ENCODE measurements at places on chromosomes 4 and X.

DNA sequence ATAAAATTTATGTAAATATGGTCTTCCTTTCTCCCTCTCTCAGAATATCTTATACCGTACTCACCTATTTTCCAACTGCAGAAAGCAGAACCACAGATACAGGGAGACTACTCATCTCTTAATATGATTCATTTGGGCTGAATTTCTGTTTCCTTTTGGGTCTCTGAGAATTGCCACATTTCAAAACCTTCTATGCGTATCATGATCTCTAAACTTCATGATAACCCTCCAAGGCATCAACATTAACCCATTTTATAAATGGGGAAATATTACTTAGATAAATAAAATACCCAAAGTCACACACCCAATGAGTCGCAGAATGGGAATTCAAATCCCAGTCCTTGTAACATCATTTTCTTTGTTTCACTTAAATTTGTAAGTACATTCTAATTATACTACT lies 16.6 kb upstream of the PRDM8 start:
- DNase-seq, result no peak

GRCh38 chr4:87286970-87287369 lies 35.7 kb downstream of the HSD17B13 start:
- no peak for DNase-seq

GRCh38 chr4:76035141-76035540 lies 729 bp downstream of the CXCL11 start:
- no peak for DNase-seq

- DNase-seq, result no peak
Observed at GRCh38 chr4:138815811-138816210, 199.8 kb upstream of the NOCT start.

DNA sequence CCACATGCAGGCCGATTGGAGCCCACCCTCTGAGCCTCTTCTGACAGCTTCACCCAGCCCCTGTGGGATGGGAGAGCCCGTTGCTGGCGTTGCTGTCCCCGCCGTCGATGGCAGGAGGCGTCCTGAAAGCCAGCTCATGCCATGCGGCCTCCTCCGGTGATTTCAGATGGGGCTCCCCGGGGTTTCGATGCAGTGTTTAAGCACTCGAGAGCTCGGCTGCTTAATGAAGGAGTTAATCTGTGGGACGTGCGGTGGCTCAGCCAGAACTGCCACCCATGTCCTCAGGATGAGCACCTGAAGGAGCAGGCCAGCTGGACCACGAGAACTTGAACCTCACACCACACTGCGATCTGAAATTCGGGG lies 95.6 kb downstream of the SORCS2 start:
- no peak for DNase-seq

DNA sequence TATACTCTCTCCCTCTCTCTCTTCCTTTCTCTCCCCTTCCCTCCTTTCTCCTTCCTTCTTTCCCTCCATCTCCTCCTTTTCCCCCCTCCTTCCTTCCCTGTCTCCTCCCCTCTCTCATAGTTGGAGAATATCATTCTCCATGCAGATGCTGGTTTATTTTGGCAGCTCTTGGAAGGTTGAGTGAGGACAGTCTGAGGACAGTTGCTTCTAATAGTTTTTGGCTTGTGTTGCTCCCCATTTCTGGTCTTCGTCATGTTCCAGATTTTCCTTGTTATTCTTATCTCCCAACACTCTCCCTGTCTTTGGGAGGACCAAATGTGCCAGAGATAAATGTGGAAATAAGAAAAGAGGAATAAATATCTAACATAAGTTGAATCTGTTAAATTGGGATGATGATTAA lies 263.0 kb downstream of the FRMPD4 start:
- DNase-seq, result no peak

DNA sequence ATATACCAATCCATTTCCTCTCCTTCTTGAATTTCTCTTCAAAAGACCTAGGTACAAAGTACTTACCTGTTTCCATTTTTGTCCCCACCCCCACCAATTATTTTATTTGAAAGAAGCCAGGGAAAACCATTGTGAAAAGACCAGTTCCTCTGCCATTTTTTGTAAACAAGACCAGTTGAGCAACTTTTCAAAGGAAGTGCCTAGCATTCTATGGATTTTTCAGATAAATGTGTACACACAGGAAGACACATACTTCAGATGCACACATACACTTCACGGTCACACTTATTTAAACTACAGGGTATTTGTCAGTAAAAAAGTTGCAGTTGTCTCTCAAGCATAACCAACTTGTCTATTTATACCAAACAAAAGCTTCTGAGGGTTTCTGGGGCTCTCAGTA lies 587.2 kb upstream of the KLHL4 start:
- peak; percentile 70 for DNase-seq

GRCh38 chrX:135304741-135305140 lies 4.5 kb upstream of the ETDC start:
- no peak for DNase-seq

DNA sequence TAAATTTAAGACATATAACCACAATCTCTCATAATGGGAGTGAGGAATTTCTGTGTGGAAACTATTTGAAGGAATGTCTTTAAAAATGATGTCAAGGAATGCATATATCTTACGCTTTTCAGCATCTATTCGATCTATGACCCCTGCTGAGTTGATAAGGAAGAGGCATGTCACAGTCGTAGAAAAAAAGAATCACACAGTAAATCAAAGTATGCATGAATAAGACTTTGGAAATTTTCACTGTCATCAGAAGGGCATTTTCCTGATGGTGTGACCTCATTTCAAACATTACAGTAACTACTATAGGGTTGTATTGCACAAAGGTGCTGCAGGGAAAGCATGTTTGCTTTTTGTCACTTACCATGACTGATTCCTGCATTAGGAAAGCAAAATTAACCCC lies 41.5 kb downstream of the REELD1 start:
- no peak for DNase-seq

Data from DMS53 (cell line).